ENCODE measurements at places on chromosomes 7 and 10.

- no peak for DNase-seq
- H3K27ac ChIP-seq: no peak overlapping the region
- H3K27me3 ChIP-seq: no peaks in the 10 kb centered on the region
These were observed 171.4 kb downstream of the DKK1 start for GRCh38 chr10:52485462-52485861.

DNA sequence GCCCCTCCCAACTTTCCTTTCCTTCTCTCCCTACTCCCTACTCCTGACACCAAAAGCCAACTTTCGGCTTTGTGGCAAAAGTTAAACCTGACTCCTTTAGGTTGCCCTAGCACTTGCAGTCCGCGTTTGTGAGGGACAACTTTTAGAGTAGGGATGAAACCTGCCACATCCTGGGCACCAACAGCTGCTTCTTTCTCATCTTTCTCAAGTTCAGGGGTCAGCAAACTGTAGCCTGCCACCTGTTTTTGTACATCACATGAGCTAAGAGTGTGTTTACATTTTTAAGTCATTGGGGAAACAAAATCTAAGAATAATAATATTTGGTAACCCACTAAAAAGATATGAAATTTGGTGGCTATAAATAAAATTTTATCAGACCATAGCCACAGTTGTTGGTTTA lies 660.6 kb downstream of the KCNMA1 start:
- no peak overlapping the region for H3K27ac ChIP-seq
- H3K4me1 ChIP-seq: no peaks in the 10 kb centered on the region
- H3K4me3 ChIP-seq: no peak overlapping the region
- no peak for DNase-seq
- H3K36me3 ChIP-seq: no peaks in the 10 kb centered on the region

- H3K27me3 ChIP-seq: no peaks in the 10 kb centered on the region
- no peak overlapping the region for H3K4me3 ChIP-seq
- H3K4me1 ChIP-seq: no peaks in the 10 kb centered on the region
These were observed 317.3 kb downstream of the ADARB2 start for GRCh38 chr10:1419796-1420610.

- H3K27me3 ChIP-seq: no peaks in the 10 kb centered on the region
- peak; percentile 13 for DNase-seq
- H3K4me1 ChIP-seq: no peaks in the 10 kb centered on the region
- no peak overlapping the region for H3K4me3 ChIP-seq
These were observed 49.1 kb downstream of the STAM start for GRCh38 chr10:17693009-17693408.

DNA sequence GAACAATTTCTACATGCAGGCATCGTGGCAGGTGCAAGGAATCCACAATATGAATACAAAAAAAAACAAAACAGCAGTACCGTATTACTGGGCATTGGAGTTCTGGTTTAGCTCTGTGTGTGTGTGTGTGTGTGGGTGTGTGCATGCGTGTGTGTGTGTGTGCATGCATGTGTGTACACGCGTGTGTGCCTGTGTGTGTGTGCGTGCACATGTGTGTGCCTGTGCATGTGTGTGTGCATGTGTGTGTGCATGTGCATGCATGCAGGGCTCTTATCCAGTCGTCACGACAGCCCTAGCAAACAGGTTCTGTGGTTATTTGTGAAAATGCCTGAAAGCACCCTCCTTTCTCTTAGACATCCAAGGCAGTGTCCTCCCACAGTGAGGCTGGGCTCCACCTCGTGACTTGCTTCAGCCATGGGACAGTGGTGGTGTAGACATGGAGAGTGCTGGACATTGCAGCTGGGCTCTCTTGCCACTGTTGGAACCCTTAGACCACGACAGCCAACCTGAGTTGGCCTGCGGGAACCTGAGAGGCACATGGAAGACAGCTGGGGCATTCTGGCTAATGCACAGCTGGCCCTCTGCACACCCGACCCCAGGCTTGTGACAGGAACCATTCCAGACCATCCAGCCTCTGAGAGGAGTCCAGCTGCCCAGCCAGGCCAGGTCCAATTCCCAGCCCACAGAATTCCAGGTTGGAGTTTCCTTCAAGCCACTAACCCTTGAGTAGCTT lies 173.4 kb upstream of the SHH start:
- no peaks in the 10 kb centered on the region for H3K36me3 ChIP-seq
- H3K4me3 ChIP-seq: no peak overlapping the region
- no peaks in the 10 kb centered on the region for H3K27me3 ChIP-seq
- no peak for DNase-seq

DNA sequence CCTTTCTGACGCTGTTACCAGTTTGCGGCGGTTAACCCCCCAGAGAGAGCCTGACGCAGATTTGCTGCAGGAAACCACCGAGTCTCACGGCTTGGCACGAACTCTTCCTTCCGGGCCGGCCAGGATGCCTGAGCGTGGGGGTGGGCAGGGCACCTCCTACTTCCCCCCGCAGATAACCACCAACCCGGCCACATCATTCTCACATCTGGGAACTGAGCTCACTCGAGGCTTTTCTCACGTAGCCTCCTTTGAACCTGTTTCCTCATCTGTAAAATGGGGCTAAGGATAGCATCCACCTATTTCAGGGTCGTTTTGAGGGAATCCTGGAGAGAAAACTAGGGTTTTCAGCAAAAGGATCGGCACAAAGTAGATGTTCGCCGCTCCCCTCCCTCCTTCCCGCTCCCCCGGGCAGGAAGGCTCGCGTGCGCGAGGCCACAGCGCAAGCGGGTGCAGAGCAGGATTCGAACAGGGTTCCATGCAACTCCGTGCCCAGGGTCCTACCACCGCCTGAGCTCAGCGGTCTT lies 23.6 kb downstream of the DDIT4 start:
- H3K36me3 ChIP-seq: no peaks in the 10 kb centered on the region
- peak overlapping the region; percentile 88 for H3K27ac ChIP-seq
- no peaks in the 10 kb centered on the region for H3K27me3 ChIP-seq

GRCh38 chr7:150753239-150753638 lies 16.0 kb downstream of the GIMAP5 start:
- no peaks in the 10 kb centered on the region for H3K27me3 ChIP-seq
- no peak overlapping the region for H3K4me3 ChIP-seq
- H3K4me1 ChIP-seq: peaks cover 22% of the 10 kb centered on the region

DNA sequence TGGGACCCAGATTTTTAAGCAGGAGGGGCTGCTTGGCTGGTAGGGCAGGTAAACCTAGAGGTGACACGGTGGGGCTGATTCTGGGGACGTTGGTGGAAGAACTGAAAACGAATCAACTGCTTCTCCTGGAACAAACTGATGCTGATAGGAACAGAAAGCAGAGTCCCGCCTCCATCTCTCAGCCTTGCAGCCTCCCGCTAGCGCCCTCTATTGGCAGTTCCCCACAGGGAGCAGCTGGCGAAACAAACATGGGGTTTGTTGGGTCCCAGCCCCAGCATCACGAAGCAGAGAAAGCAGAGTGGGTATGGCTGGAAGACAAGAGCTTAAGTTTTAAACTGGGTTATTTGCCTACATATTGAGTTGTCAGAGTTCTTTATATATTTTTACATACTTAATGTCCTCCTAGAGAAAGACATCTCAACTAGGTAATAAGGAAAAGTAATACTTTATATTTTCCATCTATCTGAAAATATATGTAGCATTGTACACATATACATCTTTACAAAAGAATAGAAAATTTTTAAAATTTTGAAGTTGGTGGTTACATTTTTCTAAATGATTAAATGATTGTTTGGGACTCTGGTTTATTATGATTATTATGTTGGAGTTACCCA lies 42.3 kb upstream of the FOXI2 start:
- no peaks in the 10 kb centered on the region for H3K4me1 ChIP-seq
- no peak overlapping the region for H3K27ac ChIP-seq
- no peaks in the 10 kb centered on the region for H3K36me3 ChIP-seq
- DNase-seq: peak; percentile 25
- H3K27me3 ChIP-seq: no peaks in the 10 kb centered on the region
- no peak overlapping the region for H3K4me3 ChIP-seq

GRCh38 chr10:60123172-60123571 lies 216.8 kb upstream of the CCDC6 start:
- peaks cover 11% of the 10 kb centered on the region for H3K4me1 ChIP-seq
- H3K4me3 ChIP-seq: no peak overlapping the region
- peak; percentile 39 for DNase-seq
- H3K36me3 ChIP-seq: no peaks in the 10 kb centered on the region

DNA sequence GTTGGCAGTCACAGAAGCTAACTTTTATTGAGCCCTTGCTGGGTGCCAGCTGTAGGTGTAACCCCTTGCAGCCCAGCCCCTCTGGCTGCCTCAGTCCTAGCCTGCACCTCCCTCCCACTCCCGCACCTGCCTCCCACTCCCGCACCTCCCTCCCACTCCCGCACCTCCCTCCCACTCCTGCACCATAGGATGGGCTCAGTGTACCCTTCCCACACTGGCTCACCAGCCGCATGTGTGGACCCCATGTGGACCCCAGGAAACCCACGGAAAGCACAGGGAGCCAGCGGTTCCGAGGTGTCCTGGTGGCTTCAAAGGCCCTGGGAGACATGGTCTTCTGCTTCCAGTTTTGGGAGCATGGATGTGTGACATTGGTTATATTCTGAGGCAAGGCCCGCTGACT lies 132.9 kb downstream of the EBF3 start:
- H3K4me1 ChIP-seq: no peaks in the 10 kb centered on the region
- no peak overlapping the region for H3K4me3 ChIP-seq
- no peaks in the 10 kb centered on the region for H3K27me3 ChIP-seq
- no peak overlapping the region for H3K27ac ChIP-seq
- H3K36me3 ChIP-seq: no peaks in the 10 kb centered on the region

- peaks cover 10% of the 10 kb centered on the region for H3K27me3 ChIP-seq
- H3K4me3 ChIP-seq: no peak overlapping the region
- H3K4me1 ChIP-seq: no peaks in the 10 kb centered on the region
- H3K36me3 ChIP-seq: no peaks in the 10 kb centered on the region
These were observed 199.2 kb upstream of the KMT2E start for GRCh38 chr7:104814671-104815400.

DNA sequence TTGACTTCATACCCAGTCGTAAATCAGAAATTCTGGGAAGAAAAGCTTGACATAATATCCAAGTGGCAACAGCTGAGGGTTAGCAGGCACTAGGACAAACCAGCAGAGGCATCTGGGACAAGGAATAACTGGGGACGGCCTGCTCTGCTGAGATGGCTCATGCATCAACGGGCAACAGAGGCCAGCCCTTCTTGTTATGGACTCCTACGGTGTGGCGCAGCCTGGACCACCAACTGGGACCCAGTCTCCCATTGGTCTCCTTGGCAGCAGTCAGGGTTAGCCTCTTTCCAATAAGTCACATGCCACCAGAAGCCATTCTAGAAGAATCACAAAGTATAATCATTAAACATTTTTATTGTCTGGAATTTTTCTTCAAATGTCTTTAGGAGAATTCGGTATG lies 15.0 kb downstream of the FGFR2 start:
- H3K27me3 ChIP-seq: no peaks in the 10 kb centered on the region
- H3K4me1 ChIP-seq: no peaks in the 10 kb centered on the region
- no peak overlapping the region for H3K4me3 ChIP-seq
- no peak overlapping the region for H3K27ac ChIP-seq

DNA sequence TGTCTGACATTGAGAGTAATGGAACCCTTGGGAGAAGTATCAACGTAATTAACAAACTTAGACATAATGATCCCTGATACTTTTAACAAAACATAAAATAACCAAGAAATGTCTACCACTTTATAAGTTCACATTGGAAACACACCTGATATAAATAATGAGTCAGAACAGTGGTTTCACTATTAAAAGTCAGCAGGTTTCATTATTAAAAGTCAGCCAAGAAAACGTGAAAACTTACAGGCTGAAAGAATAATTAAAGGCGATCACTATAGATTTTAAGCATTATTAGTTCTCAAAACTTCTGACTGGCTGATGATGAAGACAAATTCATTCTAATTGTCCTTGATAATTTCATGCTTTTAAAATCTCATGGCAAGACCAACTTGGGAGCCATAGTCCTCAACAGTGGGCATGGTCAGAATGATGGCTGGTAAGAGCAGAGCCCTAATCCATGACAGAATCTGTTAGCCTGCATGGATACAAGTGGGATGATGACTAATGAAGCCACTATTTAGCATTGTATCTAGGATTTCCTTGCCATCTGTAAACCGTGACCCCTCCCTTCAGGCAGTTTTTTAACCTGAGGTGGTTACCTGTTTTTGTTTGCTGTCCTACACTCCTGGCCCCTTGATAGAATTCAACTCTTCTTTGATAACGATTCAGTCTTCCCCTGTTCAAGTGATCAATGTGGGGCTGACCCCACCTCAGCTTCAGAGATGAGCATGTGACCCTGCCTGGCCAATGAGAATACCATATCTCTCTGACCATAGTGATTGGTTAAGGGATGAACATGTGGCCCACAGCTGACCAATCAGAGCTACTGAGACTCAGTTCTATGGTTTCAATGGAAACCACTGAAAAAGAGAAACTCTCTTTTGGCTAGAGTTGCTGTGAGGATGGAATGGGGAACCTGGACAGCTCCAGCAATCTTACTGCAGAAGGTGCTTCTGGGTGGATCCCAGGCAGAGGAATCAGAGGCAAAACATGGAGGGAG lies 151.0 kb downstream of the PLPP4 start:
- H3K4me1 ChIP-seq: peaks cover 23% of the 10 kb centered on the region
- H3K27me3 ChIP-seq: no peaks in the 10 kb centered on the region
- no peaks in the 10 kb centered on the region for H3K36me3 ChIP-seq
- DNase-seq: no peak
- no peak overlapping the region for H3K4me3 ChIP-seq

GRCh38 chr7:116517626-116518025 lies 7.2 kb upstream of the CAV1 start:
- no peaks in the 10 kb centered on the region for H3K36me3 ChIP-seq
- no peak overlapping the region for H3K27ac ChIP-seq
- DNase-seq: no peak
- H3K4me1 ChIP-seq: peaks cover 36% of the 10 kb centered on the region
- no peaks in the 10 kb centered on the region for H3K27me3 ChIP-seq

DNA sequence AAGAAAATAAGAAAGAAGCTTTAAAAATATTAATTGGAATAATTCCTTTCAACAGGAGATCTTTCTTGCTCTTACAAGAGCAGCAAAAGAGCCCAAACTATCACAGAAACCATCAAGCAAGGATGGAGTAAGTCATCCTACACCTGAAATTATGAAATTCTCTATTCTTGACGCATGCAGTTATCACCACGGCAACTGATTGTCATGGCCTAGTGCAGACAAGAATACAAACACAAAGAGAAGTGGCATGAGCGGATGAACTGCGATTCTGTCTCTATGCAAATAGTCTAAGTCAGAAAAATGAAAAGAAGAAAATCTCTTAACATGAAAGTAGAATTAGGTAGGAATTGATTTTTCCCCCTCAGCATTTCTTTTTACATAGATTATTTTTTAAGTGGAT lies 54.8 kb upstream of the SLC35B4 start:
- no peaks in the 10 kb centered on the region for H3K4me1 ChIP-seq
- H3K27ac ChIP-seq: no peak overlapping the region
- H3K27me3 ChIP-seq: peaks cover 4% of the 10 kb centered on the region
- no peaks in the 10 kb centered on the region for H3K36me3 ChIP-seq

All from endothelial cell of umbilical vein (primary cell).